ENCODE measurements at places on chromosomes 16 and 17.

DNA sequence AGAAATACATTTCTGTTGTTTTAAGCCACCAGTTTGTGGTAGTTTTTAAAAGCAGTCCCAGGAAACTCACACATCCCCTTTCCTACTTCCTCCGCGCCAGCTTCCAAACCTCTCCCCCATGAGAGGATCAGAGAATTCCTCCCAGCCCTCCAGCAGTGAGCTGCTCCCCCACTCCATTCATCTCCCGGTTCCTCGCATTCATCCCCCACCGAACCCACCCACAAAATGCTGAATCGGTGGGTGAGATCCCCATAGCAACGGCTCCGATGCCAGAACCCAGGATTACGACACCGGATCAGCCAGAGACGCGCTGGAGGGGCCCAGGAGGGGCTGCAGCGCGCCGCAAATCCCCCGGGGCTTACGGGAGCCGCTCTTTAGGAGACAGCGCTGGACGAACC, 251.4 kb upstream of the RPL38 start:
- DNase-seq = no peak

DNA sequence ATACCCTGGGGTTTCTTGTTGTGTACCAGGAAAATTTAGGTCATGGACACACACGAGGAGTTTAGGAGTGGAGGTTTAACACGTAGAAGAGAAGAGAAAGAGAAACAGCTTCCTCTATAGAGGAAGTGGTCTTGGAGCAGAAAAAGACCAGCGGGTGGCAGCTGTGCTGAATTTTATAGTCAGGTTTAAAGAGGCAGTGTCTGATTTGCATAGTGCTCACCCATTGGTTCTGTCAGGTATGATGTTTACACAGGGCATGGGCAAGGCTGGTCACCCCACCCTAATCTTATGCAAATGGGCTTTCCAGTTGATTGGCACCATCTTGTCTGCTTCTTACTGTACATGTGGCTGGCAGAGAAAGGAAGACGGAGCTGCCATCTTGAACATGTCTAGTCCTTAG, 309.0 kb downstream of the CDH13 start:
- DNase-seq = no peak

DNA sequence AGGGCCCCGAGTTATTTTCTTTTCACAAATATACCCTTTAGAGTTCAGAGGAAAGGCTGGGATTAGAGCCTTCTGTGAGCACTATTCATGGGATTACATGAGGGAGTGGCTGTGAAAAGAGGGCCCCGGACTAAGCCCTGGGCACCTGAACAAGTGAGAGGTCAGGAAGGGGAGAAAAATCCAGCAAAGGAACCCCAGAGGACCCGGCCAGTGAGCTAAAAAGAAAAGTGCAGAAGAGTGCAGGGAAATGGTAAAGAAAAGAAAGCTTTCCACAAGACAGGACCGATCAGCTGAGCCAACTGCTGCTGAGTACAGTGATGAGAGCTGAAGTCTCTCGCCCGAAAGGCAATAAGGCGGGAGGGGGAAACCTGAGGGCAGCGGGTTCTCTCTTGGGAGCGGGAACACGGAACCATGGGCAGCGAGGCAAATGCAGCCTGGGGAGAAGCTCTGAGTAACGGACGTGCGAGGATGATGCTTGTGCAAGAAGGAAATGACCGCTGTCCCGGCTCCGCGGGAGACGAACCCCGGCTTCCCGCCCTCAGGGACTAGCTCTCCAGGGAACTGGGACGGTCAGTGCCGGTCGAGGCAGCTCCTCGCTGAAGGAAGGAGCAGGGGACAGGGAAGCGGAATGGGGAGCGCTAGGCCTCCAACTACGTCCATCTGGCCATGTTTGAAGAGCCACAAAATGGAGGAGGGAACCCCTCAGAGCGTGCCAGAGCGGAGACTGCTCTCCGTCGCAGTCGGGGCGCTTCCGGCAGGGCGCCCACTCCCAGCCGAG, 665 bp upstream of the ALDH3A2 start:
- peak; percentile 71 for DNase-seq

GRCh38 chr16:85579923-85580580, 33.1 kb upstream of the GSE1 start:
- DNase-seq = no peak

DNA sequence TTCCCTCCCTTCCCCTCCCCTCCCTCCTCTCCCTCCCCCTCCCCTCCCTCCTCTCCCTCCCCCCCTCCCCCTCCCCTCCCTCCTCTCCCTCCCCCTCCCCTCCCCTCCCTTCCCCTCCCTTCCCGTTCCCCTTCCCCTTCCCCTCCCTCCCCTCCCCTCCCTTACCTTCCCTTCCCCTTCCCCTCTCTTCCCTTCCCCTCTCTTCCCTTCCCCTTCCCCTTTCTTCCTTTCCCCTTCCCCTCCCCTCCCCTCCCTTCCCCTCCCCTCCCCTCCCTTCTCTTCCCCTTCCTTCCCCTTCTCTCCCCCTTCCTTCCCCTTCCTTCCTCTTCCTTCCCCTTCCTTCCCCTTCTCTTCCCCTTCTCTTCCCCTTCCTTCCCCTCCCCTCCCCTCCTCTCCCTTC, 61.1 kb downstream of the EMP2 start:
- no peak for DNase-seq

- no peak for DNase-seq
Measured at GRCh38 chr17:31525801-31526549, 134.5 kb downstream of the RAB11FIP4 start.

DNA sequence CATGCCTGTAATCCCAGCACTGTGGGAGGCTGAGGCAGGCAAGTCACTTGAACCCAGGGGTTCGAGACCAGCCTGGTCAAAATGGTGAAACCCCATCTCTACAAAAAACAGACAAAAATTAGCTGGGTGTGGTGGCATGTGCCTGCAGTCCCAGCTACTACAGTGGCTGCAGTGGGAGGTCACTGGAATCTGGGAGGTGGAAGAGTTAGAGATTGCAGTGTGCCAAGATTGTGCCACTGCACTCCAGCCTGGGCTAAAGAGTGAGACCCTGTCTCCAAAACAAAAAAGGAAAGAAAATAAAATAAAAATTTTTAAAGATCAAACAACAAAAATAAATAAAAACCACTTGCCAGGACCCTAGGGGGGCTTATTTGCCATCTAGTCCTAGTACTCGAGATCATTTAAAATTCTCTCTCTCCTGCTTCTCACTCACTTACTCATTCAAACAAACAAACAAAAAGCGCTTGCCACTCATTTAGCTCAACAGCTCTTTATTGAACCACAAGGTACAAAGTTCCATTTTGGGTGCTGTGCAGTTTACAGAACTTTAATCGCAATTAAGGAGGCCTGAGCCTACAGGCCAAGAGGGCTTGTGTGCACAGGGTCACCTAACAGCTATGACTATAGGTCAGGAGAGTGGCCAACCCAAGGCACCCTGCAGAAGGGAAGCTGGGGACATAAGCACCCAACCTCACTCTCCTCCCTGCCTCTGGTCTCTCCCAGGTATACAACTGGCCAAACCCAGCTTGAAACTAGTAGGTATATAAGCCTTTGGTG, 4.4 kb downstream of the CHD9NB start:
- no peak for DNase-seq

- no peak for DNase-seq
Measured at GRCh38 chr17:29682054-29682453, 59.3 kb upstream of the CORO6 start.

DNA sequence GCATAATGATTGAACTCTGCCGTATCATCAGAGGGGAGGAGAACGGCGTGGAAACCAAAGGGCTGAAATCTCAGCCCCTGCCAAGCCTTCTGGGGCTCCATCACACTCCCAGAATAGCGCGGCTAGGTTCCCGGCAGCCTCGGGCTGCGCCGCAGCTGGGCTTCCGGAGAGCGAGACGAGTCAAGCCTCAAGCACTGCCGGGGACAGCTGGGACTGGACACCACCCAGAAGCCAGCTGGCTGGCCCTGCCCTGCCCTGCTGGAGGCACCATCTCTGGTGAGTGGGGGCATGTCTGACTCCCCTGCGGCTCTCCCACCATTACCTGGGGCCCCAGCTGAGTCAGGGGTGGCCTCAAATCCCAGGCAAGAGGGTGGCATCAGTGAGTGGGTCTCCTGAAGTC, 7.2 kb upstream of the GPRC5C start:
- peak; percentile 75 for DNase-seq

DNA sequence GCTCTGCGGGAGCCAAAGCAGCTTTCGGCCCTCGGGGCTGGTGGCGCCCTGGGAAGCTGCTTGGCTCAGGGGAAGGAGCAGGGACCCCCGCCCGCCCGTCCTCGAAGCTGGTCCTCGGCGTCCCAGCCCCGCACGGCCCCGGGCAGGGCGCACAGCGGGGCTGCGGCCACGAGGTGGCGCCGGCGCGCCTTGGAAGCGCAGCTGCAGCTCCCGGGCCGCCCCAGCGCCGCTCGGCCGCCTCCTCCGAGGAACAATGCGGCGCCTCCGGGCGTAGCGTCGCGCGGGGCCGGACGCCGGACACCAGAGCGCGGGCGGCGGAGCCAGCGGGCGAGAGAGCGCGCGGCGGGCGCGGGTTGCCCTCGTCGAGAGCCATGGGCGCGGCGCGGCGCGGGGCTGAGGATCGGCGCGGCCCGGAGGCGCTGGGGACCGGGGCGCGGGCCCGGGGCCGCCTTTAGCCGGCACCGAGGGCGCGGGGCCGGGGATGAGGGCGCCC, at the start of gene MGAT5B:
TSS of gene MGAT5B (plus strand) at position 229 of the 493 bp plus-strand sequence. CDS start 626 bp downstream, outside the sequence.
- peak; percentile 24 for DNase-seq

DNA sequence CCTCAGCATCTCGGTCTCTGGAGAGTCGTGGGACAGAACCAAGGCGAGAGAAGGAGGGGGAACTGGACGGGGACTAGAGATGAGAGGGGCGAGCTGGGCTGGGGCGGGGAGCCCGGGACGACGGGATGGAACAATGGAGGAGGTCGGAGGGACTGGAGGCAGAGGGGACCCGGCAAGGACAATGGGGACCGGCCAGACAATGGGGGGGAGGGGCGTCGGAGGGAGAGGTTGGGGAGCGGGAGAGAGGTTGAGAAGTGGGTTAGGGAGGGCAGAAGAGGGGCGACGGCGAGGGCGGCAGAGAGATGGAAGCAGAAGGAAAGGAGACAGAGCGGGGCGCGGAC, 719 bp downstream of the NGFR start:
- no peak for DNase-seq

DNA sequence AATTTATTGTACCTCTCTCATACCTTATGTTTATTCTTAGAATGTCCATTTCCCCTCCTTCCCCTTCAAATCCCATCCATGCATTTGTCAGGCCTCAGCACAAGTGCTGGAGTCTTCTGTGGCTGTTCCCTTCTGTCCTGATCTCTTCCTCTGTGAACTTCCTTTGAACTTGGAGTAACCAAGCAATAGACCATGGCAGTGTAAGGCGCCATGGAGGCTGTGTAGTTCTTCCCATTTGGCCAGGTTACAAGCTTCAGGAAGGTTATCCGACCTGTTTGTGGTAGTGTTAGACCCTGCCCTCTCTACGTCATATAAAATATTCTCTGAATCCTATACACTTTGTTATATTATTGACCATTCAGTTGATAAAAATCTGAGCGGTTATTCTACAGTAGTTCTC, 28.6 kb downstream of the MAP2K6 start:
- no peak for DNase-seq

- no peak for DNase-seq
Measured at GRCh38 chr16:78509965-78510364, 410.5 kb downstream of the WWOX start.

DNA sequence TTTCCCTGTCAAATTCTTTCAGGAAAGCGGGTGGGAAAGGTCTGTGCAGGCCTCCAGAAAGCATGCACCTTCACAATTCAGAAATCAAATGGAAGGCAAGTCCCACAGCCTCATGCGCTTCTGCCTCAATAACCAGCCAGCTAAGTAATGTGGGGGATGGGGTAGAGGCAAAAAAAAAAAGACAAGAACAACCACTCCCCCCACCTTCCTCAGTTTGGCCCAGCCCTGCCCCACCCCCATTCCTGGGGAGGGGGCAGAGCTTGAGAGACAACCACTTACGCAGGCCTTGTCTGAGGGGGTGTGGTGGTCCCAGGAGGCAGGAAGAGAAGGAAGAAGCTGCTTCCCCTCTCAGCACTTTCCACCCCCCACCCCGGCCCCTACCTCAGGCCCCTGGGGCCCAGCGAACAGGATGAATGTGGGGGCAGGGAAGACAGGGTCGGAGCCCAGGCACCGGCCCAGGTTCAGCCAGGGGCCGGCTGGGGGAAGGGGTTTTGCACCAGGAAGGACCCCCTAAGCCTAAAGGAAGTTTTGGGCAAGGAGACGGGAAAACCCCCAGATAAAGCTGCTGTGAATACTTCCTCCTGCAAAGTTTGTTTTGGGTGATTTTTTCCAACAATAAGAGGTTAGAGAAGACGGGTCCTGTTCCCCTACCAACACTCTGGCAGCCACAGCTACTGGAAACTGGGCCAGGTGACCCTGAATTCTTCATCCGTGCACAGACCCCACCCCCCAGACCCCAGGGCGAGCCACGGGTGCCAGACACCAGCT, 1.2 kb downstream of the JUP start:
- DNase-seq = peak; percentile 33

DNA sequence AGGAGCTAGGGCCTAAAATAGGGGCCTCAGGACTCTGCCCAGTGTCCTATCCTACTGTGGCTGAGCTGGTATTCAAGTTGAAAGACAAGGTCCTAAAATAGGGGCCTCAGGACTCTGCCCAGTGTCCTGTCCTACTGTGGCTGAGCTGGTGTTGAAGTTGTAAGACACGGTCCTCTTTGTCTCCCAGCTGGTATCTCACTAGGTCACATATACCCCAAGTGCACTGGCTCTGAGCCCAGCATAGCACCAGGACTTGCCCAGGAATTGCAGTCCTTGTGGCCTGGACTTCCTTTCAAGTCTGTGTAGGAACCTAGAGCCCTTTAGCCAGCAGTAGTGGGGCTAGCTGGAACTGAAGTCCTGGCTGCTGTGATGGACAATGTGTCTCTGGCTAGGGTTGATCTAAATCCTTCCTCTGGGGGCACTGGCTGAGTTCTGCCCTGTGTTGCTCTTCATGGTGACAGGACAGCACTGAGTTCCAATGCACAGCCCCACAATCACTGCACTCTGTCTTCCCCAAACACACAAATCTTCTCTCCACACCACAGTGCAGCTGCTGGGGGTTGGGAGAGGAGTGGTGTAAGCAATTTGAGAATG, 260.5 kb downstream of the HAPSTR1 start:
- no peak for DNase-seq

- DNase-seq = no peak
Measured at GRCh38 chr16:546909-547770, 13.1 kb upstream of the PRR35 start.

- DNase-seq = no peak
Measured at GRCh38 chr16:72689851-72690250, 358.1 kb downstream of the ZFHX3 start.

- no peak for DNase-seq
Measured at GRCh38 chr17:63826468-63827001, 696 bp upstream of the PSMC5 start.

- no peak for DNase-seq
Measured at GRCh38 chr17:35017021-35017420, 36.7 kb downstream of the LIG3 start.

GRCh38 chr17:39406951-39407350, 5.5 kb upstream of the FBXL20 start:
- no peak for DNase-seq

DNA sequence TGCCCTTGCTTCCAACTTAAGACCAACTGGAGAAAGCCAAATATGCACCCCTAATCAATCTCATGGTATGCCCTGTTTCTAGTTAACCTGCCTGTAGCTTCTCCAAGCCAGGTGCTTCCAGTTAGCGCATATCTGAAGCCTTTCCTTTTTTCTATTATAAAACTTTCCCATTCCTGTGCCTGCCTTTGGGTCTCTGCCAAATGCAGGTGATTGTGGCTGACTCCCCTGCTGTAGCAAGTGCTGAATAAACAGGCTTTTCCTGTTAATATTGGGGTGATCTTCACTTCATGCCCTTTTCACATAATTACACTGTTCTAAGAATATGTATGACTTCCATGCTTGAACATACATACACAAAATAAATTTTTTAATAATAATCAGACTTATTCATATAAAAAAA, 207.4 kb downstream of the TANC2 start:
- DNase-seq = no peak

GRCh38 chr16:22874394-22874793, 60.4 kb downstream of the HS3ST2 start:
- DNase-seq = no peak

Data from gastrocnemius medialis (tissue), 4 donors.